ENCODE measurements at places on chromosomes 2 and 18.

DNA sequence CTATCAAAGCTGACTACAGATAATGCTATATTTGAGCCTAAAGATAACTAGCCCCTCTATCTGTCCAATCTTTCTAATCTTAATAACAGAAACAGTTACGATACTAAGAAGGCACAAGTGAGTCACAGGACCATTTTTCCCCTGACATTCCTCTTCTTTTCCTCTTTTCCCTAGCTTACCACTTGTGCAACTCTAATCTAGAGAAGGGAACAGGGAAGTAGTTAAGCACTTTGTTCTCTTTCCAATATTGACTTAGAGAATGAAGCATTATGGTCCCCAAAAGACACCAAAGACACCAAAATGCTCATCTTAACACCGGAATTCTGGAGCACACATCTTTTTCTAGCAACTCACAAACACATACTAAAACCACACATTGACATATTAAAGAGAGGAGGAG is 1.8 kb downstream of the PDE11A start:
- peak; percentile 6 for DNase-seq

DNA sequence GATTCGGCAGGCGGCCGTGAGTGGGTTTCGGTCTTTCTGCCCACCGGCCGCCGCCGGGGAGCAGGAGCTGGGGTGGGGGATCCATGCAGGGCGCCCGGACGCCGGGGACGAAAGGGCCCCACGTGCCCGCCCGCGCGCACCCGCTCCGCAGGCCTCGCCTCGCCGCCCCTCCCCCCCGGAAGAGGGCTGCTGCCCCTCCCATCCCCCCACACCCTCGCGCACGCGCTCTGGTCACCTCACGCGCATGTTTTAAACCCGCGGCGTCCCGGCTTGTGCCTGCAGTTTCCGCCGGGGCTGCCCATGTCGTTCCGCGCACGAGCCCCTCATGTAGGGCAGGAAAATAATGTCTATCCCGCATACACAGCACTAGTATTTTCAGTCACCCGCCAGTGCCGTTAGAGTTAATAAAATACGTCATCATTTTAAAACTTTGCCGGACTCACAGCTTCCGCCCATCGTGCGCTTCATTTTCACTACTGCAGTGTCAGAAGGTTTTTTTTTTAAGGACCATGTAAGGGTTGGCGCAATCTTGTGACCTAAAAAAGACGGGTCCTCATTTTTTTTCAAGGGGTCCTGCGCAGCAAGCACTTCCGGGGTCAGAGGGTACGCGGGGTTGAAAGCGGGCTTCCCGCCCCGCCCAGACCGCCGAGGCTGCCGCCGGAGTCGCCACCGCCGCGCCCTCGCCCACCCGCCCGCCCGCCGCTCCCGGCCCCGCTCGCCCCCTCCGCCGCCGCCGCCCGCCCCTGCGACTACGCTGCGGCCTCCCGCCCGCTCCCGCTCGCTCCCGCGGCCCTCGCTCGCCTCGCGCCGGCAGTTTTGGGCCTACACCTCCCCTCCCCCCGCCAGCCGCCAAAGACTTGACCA is at the start of gene PCBP1:
Gene PCBP1 (plus strand): TSS at position 640 of the 864 bp plus-strand sequence. CDS start 267 bp downstream, outside the sequence.
- peak; percentile 97 for DNase-seq

DNA sequence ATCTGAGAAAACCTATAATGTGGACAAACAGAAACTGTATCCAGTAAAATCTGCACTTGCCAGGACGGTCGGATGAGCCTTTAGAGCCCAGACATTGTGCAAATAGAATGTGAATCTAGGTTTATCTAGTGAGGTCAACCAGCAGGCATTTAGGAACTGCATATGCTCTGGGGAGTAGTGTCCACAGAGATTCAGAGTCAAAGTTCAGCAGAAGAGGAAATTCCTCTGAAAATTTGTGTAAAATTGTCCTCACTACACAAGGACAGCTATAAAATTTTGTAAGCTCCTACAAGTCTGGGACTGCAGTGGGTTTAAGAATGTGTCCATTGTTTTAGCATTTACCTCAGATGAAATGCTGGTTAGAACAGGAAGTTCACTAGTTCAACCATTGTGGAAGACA is 9.8 kb upstream of the NDUFV2 start:
- no peak for DNase-seq

GRCh38 chr2:218290316-218291261 is 1.7 kb downstream of the TMBIM1 start:
- DNase-seq, result no peak

DNA sequence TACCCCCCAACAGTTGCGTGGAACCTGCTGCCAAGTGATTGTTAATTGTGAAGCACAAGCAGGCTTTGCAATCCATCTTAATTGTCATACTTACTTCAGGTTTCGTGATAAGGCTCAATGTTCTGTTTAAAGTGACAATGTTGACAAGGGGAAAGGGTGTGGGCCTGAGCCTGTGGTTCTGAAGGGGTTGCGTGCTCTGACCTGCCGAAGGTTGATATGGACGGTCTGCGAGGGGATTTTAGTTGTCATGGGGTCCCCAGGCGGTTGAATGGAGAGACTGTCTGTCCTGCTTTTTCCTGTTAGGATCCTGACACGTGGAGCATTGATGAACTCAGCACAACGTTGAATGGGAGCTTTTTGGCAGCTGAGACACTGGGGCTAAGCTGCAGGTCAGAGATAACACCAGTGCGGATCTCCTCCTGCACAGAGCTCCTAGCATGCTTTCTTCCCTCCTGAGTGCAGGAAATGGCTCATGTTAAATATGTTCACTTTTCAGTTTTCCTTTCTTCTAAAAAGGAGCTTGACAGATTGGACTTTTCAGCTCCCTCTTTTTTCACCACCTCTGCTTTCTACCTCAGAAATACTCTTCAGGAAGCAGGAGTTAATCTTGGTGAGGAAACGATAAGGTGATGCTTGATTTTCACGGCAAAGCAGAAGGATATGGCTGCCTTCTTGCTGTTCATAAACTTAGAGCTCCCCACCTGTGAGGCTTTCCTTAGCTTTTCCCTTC is 62.9 kb upstream of the ZEB2 start:
- no peak for DNase-seq

DNA sequence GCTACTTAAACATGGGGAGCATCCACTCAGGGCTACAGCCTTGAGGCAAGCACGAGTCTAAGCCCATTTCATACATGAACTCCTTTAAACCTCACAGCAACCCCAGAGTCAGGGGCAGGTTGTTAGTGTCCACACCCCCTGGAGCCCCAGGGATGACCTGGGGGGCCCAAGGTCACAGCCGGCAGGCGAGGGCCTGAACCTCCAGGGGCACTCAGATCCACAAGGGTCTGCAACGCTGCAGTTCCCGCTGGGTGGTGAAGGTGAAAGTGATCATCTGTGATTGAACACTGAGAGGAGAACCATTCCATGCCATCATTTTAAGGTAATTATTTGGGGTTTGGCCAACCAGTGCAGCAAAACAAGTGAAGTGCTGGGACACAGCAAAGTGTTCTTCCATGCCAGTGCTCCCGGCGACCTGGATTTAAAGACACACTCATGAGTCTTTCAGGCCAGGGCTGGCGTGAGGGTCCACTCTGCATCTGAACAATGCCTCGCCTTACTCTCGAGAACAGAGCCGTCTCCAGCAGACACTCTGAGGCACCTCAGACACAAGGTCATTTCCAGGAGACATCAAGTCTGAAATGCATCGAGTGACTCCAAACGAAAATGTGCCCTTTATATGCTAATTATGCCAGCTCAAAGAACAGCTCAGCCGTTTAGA is 61.6 kb upstream of the SNTG2 start:
- no peak for DNase-seq

- peak; percentile 65 for DNase-seq
These were observed 123.3 kb downstream of the CTIF start for GRCh38 chr18:48662011-48662661.

- DNase-seq, result peak; percentile 61
These were observed 260.8 kb downstream of the RDH14 start for GRCh38 chr2:18299423-18300212.

DNA sequence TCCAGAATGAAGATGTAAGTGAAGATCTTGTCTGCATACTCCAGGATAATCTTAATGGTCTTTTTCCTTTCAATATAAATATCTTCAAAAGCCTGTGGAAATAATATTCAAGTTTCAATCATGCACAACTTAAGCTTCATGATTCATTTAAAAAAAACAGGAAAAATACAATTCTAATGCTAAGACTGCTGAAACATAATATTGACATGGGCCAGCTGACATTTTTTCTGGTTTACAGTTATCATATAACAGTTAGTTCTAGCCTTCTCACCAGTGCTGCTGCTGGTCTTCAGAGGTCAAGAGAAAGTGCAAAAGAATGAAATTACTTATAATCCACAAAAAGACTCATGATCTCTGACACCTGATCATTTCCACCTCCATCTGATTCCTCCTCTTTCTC is 110.4 kb upstream of the SCN1A start:
- DNase-seq, result no peak

- DNase-seq, result no peak
These were observed 134.7 kb downstream of the ACOXL start for GRCh38 chr2:110867078-110867477.

- DNase-seq, result no peak
These were observed 304.4 kb upstream of the ZC3H15 start for GRCh38 chr2:186181625-186182024.

DNA sequence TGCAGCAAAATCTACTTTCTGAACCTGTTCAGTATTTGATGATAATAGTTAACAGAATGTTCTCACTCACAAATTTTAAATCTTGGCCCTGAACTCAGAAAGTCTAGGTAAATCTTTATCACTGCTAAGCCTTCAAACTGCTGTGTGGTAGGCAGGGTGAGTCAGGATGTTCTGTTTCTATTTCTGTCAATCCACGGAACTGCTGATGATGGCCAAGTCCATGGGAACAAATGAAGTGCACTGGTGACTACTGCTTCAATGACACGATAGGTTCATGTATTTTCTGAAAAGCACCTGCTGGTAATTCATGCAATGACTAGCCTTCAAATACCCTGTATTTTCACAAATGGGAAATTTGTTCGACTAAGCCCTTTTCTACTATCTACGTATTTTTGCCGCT is 14.2 kb downstream of the NIFK start:
- DNase-seq, result peak; percentile 62

DNA sequence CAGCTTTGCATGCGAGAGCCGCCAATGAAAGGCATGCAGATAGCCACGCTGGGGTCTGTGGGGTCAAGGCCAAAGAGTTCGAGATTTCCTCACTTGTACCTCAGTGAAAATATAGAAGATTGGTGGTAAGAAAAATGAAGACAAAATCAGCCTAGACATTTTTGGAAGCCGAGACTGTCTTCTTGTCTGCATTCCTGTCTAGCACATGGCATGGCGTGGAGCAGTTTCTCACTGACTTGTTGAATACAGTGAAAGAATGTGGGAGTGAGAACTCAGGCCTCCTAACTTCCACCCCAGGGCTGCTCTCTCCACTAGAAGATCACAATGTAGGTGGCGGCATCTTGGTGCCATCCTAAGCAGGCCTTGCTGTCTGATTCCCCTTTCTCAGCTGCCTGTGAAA is 740.8 kb upstream of the HS6ST1 start:
- no peak for DNase-seq

DNA sequence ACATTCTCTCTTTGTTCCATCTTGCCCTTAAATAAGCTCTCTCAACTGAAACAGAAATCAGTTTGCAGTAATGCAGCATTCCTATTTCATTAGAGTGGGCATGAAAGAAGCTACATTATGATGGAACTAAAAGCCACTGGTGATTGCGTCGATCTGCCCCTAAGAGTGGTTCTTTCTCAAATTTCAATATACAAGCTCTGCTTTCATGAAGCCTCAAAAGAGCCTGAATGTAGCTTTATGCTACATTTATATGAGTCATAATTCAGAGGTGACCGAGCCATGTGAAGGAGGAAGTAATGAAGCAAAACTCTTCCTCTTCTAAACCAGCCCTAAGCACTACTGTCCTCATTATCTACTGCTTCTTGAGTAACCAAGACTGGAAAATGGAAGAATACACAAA is 64.8 kb upstream of the CYTIP start:
- DNase-seq, result no peak

DNA sequence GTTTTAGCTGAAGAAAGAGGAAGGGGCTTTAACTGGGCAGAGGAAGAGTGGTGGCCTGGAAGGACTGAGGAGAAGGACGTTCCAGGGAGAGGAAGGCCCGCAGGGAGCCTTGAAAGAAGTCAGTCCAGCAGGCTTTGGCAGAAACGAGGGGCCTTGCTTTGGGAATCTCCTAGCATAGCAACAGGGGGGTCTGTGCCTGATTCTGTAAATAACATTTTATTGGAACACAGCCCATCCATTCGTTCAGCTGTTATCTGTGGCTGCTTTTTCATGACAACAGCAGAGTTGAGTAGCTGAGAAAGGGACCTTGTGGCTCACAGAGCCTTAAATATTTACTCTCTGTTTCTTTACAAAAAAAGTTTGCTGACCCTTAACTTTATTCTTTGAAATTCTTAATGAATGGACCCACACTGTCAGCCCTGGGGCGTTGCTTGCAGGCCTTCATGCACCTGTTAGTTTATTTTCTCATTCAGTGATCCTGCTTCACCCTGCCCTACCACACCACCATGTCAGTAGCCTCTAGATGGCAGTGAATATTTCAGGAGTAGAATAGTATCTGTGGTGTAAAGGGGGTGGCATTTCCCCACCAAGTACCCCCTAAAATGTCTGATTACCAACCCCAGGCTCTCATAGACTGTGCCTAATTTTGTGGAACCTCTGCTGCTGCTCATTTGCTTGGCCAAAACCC is 61.0 kb downstream of the MGAT5 start:
- DNase-seq, result no peak

DNA sequence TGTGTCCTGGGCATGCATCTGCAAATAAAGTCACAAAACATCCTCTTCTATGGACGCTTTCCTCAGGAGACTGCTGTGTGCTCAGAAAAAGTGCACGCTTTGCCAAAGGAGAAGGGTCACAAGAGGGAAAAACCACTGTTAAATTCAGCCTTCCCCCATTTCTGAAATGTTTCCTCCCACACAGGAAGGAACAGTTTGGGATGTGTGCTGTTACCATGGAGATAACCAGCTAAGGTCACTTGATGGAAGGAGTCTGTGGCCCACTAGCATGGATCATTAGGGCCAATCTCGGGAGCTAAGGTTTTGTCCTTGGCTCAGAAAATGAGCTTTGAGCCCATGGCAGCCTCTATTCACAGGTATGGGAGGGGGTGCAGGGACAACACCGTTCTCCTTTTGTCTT is 5.6 kb downstream of the KCNE4 start:
- DNase-seq, result no peak

DNA sequence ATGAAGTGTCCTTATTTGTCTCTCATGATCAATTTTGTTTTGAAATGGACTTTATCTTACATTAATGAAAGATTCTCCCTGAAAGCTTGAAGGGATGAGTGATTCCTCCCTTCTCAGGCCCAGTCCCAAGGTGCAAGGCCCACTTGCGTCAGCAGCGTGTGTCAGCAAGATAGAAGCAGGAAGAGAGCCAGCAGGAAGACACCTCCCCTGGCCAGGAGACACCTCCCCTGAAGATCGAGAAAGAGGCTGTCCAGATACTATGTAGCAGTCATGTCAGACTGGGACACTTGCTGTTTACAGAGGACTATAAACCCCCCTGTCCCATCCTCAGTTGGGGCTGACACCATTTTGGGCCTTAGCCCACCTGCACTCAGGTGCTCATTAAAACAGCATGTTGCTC is 38.3 kb downstream of the TIMM21 start:
- DNase-seq, result no peak
